ENCODE measurements at places on chromosomes 2 and 18.
A peak's percentile ranks its signal among the peaks of the same experiment; 100 is the strongest.

- no peak for DNase-seq
Observed at GRCh38 chr18:73043211-73043610, 175.4 kb upstream of the NETO1 start.

DNA sequence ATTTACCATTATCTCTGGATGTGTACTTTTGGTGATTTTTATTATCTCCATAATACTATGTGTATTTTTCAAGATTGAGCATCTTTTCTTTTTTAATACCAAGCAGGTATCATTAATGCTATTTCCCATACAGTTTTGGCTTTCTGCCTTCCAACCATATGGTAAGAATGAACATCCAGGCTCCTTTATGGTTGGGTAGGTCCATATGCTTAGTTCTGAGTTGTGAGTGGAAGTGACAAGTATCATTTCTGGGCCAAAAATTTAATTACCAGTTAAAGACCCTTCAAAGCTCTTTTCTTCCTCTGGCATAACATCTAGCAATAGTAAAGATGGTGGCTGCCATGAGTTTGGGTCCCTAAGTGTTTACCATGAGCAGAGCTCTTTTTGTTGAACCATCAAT is 4.3 kb upstream of the RBM43 start:
- DNase-seq = no peak

- DNase-seq = no peak
Observed at GRCh38 chr2:235541838-235542549, 48.2 kb downstream of the AGAP1 start.

DNA sequence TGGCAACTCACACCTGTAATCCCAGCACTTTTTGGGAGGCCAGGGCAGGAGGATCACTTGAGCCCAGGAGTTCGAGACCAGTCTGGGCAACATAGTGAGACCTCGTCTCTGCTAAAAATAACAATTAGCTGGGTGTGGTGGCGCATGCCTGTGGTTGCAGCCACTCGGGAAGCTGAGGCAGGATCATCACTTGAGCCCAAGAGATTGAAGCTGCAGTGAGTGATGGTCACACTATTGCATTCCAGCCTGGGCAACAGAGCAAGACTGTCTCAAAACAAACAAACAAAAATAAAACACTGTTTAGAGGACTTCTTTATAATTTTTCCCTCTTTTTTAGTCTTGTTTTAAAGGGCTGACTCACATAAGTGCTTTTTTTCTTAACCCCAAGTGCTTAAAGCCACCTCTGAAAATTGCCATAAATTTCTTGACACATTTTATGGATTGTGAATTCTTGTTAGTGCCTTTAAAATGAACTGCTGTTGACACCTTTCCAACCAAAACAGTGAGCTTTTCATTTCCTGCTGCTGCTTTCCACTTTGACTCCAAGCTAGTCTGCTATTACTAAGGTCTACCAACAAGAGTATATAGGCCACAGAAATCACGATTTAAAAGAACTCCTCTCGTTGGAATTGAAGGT is 41.7 kb downstream of the CYP20A1 start:
- DNase-seq = no peak

GRCh38 chr2:108535357-108535631 is 1.0 kb downstream of the LIMS1 start:
- no peak for DNase-seq

DNA sequence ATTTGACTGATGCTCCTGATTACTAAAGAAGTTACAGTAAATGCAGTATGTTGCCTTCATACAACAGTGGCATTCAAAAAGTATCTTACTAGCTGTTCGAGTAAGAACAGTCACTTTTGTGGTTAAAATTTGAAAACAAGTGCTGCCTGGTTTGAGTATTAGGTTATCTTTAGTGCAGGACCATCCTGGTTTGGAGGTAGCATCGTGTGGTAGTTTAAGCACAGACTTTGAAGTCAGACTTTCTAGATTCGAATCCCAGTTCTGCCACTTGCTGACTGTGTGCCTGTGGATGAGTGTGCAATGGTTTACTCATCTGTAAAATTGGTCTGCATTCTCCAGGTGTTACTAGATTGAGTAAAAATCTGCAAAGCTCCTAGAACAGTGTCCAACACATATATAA is 96.8 kb downstream of the SGPP2 start:
- peak; percentile 11 for DNase-seq

GRCh38 chr2:111670776-111671175 is 213.2 kb downstream of the ANAPC1 start:
- no peak for DNase-seq

Measured in GM18507 (cell line).